MV-4-11 (cell line): ENCODE measurements at places on chromosomes 2 and 18.
A peak's percentile ranks its signal among the peaks of the same experiment; 100 is the strongest.

GRCh38 chr2:46704593-46704992 lies 211.0 kb downstream of the MCFD2 start:
- DNase-seq: no peak

DNA sequence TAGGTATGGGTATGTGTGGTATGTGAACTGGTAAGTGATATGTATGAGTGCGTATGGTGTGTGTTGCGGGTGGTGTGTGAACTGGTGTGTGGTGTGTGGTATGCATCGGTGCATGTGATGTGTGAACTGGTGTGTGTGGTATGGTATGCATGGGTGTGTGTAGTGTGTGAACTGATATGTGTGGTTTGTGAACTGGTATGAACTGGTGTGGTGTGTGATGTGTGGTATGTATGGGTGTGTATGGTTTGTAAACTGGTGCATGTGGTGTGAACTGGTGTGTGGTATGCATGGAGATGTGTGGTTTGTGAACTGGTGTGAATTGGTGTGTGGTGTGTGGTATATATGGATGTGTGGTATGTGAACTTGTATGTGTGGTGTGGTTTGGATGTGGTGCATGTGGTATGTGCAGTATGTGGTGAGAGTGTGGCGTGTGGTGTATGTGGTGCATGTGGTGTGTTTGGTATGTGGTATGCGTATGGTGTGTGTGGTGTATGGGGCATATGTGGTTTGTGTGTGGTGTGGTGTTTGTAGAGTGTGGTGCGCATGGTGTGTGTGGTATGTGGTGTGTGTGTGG lies 208.9 kb upstream of the TNP1 start:
- no peak for DNase-seq

DNA sequence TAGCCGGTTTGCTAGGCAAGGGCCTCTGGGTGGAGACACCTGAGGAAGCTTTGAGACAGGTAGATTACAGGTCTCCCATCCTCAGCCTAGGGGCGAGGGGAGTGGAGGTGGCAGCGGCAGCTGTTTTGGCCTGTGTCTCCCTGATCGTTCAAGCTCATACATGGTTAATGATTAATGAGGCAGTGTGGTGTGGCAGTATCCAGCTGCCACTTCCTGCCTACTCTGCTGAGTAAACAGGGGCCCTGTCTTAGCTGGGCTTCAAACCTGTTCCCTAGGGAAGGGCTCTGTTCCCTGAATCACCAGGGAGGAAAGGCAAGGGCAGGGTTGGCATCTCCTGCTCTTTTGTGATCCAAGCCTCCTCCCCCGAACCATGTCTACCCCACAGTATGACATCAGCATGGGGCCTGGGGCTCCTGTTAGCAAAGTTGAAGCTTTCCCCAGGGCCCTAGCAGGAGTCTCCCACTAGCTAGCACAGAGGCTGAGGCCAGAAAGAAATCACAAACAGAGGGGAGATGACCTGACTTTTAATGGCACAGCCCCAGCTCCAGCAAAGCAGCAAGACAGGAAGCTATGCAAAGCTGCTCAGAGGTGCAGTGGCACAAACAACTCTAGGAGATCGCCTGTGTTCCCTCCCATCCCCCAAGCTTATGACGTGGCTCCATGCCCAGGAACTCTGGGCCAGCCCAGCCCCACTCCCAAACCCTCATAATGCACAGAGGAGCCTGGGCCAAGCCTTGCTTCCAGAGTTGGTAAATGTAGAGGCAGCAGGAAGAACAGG lies 3.7 kb upstream of the TUBA4B start:
- DNase-seq: peak; percentile 43

- no peak for DNase-seq
These were observed 306.8 kb upstream of the HS6ST1 start for GRCh38 chr2:128625421-128625820.

GRCh38 chr18:7319161-7319560 lies 88.3 kb downstream of the LRRC30 start:
- DNase-seq: no peak

- DNase-seq: no peak
These were observed 3.5 kb downstream of the CDK5R2 start for GRCh38 chr2:218962859-218963492.

DNA sequence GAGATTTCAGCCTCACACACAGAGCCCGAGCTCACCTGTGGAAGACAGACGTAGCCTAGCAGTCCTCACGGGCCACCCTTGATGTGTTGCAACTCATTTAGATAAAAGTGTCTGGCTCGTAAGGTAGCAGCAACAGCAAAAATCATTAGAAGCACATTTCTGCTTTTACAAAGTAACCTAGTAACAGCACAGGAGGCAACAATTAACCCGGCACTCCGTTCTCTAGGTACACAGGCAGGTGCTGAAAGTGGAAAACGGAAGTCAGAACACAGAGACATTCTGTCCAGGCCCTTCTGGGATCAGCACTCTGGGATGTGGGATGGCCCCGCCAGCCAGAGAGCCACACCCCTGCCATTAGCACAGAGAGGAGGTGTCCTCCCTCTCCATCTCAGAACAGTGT lies 99.3 kb downstream of the KLHL29 start:
- no peak for DNase-seq

DNA sequence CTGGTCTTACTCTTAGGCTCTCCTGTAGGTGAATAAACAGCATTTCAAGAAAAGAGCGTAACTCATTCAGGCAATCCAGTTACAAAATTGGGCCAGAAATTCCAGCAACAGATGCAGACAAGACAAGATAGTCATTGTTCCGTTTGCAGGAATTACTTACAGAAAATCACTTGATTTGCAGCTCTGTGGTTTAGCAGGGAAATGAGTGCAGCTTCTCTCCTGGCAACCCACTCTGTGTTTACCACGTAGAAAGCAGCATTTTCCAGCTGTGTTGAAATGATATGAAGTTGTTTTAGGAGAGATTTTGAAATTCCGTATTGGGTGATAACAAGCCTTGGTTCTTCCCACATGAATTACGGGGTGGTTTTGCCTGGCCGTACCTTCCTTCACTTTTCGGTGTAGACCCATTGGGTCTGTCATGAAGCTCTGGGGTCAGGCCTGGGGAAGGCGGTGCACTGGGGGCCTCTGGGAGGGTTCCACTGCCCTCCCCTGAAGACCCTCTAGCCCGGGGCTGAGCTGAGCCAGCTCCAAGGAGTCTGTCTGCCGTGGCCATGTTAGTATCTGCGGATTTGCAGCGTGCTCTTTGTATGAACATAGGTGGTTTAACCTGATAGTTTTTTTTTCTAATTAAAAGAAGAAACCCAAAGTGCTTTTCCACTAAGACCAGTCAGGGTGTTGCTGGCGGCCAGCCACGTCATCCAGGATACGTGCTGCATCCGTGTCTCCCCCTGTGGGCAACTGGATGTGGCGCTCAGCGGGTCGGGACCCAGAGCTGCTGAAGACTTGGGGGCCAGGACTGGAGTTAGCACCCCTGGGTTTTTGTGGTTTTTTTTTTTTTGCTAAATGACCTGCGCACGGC lies 58.9 kb upstream of the KCNG2 start:
- DNase-seq: no peak

DNA sequence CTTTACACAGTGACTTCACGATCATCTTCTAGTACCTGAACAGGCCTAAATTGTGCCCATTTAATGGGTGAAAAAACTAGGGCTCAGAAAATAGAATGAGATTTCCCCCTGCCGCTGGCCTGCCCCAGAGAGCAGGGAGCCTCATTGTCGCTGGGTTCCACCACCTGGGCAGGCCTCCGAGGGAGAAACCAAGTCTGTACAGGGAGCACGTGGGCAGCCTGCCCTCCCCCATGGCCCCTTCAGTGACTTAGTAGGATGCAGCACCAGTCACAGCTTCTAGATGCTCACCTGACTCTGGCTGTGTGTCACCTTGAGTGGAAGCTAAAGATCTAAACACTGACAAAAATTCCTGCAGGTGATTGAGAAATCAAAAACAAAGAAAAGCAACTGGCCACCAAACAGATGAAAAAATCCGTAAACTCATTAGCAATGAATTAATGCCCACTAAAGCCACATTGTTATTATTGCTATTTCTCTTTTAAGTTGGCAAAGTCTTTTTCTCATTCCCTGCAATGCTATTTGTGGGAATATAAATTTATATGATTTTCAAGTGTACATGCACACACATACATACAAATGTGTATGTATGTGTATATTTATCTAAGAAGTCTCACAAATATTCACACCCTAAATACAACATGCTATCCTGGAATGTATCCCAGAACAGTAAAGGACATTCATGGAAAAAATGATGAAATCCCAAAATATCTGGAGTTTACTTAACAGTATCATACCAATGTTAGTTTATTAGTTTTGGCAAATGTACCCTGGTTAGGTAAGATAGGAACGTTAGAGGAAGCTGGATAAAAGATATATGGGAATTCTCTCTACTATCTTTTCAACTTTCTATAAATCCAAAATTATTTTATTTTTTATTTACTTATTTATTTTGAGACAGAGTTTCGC lies 18.7 kb upstream of the ASPRV1 start:
- no peak for DNase-seq

DNA sequence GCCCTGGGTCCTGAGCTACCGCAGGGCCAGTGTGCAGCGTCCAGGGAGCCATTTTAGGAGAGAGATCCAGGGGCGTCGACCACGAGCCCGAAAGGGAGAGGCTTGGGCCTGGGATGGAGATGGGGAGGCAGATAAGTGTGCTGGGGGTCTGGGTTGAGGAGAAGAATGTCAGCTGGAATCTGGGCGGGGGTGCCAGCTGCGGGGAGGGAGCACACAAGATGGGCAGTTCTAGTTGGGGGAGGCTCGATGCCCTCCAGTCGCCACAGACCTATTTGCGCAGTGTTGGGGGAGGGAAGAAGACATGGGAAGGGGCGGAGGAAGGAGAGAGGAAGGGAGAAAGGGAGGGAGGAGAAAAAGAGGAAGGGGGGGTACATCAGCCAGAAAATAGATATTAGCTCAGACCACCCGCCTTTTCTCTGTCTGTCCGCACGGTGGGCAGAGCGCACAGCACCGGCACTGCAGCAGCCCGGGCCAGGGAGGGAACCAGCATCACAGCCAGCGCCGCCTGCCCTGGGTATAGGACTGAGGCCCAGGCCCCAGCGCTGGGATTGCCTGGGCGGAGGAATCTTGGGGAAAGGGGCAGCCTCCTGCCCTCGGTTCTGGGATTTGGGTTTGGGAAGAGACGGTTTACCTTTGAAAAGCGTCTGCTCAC lies 1.9 kb upstream of the HOXD11 start:
- DNase-seq: no peak

DNA sequence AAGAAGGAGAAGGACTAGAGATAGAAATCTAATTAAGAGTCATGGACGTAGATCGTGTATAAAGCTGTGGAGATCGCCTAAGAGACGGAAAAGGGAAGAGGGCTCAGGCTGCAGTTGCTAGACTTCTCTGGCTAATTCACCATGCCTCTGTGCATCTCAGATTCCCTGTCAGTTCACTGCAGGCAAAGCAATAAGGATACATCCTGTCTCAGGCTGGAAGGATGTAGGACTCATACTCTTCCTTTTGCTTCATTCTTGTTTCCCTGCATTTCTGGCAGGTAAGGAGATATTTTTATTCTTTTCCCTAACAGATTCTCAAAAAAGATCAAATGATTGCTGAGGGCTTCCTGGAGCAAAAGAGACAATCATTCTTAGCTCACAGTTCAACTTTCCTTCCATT lies 112.5 kb downstream of the AP1S3 start:
- DNase-seq: no peak

- no peak for DNase-seq
These were observed 58.0 kb upstream of the COPS8 start for GRCh38 chr2:237027712-237028029.

DNA sequence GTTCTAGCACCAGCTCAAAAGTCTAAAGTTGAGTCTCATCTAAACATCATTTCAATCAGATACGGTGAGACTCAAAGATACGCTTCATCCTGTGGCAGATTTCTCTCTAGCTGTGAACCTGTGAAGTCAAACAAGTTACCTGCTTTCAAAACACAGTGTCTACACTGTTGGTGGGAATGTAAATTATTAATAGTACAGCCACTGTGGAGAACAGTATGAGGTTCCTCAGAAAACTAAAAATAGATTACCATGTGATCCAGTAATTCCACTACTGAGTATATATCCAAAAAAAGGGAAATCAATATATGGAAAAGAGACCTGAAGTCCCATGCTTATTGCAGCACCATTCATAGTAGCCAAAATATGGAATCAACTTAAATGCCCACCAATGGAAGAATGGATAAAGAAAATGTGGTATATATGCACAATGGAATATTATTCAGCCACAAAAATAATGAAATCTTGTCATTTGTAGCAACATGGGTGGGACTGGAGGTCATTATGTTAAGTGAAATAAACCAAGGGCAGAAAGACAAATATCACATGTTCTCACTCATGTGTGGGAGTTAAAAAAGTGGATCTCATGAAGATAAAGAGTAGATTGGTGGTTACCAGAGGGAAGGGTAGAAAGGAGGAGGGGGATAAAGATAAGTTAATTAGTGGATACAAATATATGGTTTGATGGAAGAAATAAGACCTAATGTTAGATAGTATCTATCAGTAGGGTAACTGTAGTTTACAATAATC lies 11.7 kb downstream of the UBR3 start:
- DNase-seq: no peak

GRCh38 chr2:72137498-72138010 lies 10.1 kb downstream of the CYP26B1 start:
- DNase-seq: peak; percentile 19

DNA sequence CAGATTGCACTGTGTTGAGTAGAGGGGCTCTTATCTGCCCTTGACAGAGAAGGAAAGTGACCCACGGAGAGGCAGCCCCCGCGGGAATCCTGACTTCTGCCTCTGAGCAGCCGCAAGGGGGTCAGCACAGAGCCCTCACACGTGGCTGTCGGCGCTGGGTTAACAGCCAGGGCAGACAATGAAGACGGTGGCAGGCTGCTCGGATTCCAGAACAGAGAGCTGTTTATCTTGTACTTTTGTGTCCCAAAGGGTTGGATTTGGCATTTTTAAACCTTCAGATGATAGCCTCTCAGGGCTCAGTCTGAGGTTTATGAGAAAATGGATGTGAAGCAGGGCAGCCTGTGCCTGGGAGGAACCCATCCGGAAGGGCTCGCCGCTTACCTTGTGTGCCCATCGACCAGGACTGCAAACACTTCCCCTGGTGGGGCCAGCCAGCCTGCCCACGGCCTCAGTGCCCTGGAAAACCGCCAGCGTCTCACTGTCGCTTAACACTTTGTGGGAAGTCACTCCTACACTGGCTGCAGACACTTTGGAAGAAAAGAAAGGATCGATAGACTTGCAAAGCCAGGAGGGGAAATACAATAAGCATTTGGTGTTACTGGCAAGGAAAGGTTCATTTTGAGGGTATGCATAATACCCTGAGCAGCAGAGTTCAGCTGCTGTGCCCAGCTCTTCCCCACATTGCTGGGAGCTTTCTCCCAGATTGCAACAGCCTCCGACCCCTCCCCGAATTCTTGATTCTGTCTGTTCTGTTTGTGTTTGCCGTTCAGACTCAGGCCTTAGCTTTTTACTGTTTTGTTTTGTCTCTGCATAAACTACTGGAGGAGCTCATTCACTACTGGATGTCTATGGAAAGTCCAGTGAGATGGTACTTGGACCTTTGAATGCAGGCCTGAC lies 325.3 kb upstream of the MYT1L start:
- no peak for DNase-seq

- no peak for DNase-seq
These were observed 11.1 kb downstream of the RTTN start for GRCh38 chr18:70194227-70194890.

DNA sequence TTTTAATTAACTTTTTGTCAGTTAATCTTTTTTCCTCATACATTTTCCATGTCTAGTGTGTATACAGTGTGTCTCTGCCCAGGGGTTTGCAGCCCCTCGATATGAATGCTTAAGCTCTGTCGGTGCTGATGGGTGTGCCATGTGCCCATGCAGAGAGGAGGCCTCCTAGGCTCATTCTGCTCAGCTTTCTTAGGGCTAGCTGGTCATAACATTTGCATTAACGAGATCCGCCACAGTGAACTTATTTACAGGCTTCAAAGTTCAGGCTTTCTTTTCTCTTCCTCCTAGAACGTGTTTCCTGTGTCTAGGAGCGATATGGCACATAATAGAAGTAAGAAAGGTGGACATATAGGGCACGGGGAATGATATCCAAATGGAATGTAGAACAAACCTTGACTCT lies 783.3 kb downstream of the PLCL1 start:
- no peak for DNase-seq
